Activated CD4-positive, alpha-beta T cell treated with anti-CD3 and anti-CD28 coated beads for 36 hours (primary cell): ENCODE measurements at places on chromosomes 6 and 20.

DNA sequence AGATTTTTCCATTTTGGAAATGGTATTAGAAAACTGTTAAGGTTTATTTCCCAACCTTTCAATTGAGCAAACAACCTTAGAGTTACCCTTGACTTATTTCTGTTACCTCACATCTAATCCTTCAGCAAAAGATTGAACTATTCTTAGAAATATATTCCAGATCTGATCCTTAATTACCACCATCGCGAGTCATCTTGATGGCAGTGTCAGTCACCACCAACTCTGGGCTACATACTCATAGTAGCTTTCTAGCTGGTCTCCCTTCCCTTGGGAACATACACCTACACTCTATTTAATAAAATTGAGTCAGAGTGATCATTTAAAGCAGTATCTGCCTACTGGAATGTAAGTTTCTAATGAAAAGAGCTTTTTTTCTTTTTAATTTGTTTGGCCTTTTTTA is 308.2 kb downstream of the EYS start:
- no peak for DNase-seq

DNA sequence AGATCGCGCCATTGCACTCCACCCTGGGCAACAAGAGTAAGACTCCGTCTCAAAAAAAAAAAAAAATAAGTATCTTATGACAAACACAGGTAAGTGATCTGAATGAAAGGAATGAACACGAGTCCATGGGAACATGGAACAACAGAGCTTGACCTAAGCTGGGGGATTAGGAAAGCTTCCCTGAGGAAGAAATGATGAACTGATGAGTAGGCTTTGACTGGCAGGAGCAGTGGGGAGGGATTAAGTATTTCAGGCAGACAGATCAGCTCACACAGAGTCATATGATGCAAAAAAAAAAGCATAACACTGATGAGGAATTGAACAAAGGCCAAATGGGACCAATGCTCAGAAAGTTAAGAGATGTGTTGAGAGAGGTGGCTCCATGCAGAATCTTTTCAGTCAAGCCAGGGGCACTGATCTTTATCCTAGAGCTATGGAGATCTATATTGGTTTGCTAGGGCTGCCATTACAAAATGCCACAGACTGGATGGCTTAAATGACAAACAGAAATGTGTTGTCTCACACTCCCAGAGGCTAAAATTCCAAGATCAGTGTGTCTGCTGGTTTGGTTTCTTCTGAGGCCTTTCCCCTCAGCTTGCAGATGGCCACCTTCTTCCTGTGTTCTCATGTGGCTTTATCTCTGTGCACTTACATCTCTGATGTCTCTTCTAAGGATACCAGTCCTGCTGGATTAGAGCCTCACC is 85.6 kb downstream of the ANKRD6 start:
- DNase-seq: no peak

DNA sequence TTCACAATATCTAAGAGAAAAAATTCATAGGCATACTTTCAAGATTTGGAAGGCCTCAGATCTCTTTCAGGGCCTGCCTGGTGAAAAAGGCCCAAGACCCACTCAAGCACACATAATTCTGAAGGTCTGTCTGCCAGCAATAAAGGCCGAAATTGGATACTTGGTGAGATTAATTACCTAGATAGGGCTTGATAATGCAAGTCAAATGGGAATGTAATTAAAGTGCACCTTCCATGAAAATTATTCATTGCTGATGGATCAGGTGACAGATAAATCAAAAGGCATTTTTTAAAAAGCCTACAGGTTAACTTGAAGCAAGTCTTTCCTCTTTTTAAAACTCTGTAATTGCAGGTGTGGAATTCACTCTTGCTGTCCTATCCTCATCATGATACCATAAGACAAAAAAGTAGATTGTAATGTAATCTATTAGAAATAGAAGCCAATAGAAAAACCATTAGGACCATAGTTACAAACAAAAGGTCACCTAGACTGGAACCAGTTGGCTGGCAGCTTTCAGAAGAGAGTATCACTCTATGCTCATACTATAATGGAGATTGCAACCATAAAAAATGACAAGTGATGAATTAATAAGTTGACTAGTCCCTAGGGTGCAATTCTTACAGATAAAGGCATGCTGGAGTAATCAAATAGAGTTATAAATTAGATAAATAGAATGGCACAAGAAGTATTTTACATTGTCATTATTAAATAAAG is 77.3 kb downstream of the EPHA7 start:
- DNase-seq: no peak

DNA sequence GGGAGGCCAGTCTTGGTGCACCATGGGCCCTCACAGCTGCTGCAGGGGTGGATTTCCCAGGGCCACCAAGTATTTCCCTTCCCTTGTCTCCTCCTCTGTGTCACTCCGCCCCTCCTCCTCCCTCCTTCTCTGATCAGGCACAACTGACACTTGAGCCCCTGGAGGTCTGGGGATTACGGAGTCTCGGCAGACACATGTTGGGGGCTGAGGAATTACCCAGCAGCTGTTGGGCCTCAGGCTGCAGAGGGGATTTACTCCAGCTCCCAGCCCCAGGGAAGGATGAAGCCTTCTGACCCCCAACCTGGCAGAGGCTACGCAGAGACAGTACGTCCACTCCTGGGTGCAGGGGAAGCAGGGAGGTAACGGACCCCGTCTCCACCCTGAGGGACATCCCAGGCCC is 420.5 kb upstream of the SULF2 start:
- no peak for DNase-seq

- no peak for DNase-seq
These were observed 61.0 kb downstream of the LYRM4 start for GRCh38 chr6:5199702-5200101.

GRCh38 chr20:62668441-62669027 is 26.2 kb downstream of the SLCO4A1 start:
- DNase-seq: peak; percentile 45
